Cardiac fibroblast (primary cell): ENCODE measurements at places on chromosomes 6 and 20.

DNA sequence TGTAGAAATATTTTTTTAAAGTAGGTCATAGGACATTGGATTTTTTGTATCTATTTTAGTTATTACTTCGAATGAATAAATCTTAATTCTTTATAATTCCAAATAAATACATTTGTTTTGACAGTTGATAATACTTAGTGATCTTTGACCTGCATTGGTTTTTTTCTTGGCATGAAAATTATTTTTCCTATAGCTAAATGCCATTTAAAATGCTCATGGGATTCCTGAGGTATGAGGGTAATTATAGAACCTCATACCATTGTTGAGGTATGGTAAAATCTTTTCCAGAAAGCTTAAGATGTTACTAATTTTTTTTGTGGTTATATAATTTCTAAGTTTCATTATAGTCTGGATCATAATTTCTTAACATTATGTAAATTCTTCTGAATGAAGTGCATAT lies 8.3 kb downstream of the PM20D2 start:
- DNase-seq: peak; percentile 32

GRCh38 chr6:116115781-116116180 lies 10.2 kb downstream of the COL10A1 start:
- DNase-seq: peak; percentile 32

- peak; percentile 80 for DNase-seq
Measured at GRCh38 chr6:1477432-1478090, 88.2 kb downstream of the FOXF2 start.

DNA sequence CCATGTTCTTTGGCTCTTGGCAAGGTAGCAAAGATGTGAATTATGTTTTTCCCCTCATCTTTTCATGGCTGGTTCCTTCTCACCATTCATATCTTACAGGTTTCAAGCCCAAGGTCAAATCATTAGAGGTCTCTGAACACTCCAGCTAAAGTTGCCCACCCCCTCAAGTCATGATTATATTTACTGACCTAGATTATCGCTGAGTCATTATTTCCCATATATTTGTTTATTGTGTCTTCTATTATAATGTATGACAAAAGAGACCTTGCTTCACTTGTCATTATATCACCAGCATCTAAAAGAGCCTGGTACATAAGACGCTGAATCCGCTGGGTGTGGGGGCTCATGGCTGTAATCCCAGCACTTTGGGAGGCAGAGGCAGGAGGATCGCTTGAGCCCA lies 12.4 kb downstream of the DSN1 start:
- no peak for DNase-seq

GRCh38 chr6:56790414-56790813 lies 147.7 kb upstream of the DST start:
- DNase-seq: no peak

GRCh38 chr6:113120582-113121285 lies 736.4 kb upstream of the MARCKS start:
- DNase-seq: peak; percentile 95

DNA sequence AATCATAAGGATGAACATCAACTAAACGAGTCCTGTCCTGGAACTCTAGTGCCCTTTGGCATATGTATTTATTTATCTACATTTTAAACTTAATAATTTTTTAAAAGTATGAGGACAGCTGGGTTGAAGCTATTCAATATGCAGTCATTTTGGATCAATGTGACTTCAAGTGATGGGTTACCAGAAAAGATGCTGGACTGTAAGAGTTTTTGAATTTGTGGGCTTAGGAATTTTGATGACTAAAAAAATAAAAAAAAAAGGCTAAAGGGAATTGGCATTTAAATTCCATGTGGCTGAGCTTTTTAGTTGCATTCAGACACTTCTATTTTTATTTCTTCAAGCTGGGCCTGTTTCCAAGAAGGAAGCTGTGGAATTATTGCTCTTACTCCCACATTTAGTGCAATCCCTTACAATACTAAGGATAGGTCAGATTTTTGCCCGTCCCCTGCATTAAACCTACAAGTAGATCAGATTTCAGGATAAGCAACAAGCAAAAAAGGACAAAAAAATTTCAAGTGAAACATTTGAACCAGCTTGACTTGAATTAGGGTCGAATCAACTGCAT lies 704.2 kb upstream of the CITED2 start:
- peak; percentile 96 for DNase-seq

GRCh38 chr20:63433756-63434531 lies 38.5 kb downstream of the KCNQ2 start:
- no peak for DNase-seq

GRCh38 chr6:139475646-139476045 lies 101.2 kb upstream of the CITED2 start:
- DNase-seq: no peak

- no peak for DNase-seq
Measured at GRCh38 chr6:46000905-46001304, 14.8 kb downstream of the CLIC5 start.

DNA sequence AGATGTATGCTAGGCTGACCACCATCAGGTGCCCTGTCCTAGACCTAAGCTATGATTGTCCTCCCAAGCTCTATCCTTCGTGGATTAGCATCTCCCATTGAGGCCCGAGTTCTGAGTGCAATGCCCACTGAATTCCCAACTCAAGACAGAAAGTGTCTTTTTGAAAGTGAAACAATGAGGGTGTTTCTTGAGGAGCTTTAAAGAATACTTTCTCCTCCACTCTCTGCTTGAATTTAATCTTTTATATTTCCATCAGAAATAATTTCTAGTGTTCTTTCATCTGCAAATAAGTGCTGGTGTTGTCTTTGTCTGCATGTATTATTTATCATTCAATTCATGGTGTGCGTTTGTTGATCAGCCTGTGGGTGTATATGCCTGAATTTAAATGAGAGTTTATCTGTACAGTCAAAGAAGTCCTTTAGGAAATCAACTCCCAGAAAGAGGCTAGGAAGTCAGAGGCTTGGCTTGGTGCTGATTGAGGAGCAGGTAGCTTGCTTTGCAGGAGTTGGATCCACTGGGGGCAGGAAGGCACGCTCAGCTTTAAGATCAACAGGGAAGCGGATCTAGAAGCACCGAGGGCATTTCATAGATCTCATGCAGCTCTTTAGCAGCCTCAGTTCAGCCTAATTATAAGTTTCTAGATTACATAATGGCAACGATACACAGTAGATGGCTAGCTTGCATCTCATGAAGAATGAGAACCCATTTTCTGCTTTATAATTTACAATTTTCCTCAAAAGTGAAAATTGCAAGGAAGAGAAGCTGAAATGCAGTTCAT lies 36.0 kb upstream of the CCN6 start:
- no peak for DNase-seq

GRCh38 chr6:43807228-43808061 lies 37.4 kb downstream of the VEGFA start:
- DNase-seq: peak; percentile 46

GRCh38 chr6:148035806-148036390 lies 306.7 kb upstream of the SASH1 start:
- DNase-seq: no peak

DNA sequence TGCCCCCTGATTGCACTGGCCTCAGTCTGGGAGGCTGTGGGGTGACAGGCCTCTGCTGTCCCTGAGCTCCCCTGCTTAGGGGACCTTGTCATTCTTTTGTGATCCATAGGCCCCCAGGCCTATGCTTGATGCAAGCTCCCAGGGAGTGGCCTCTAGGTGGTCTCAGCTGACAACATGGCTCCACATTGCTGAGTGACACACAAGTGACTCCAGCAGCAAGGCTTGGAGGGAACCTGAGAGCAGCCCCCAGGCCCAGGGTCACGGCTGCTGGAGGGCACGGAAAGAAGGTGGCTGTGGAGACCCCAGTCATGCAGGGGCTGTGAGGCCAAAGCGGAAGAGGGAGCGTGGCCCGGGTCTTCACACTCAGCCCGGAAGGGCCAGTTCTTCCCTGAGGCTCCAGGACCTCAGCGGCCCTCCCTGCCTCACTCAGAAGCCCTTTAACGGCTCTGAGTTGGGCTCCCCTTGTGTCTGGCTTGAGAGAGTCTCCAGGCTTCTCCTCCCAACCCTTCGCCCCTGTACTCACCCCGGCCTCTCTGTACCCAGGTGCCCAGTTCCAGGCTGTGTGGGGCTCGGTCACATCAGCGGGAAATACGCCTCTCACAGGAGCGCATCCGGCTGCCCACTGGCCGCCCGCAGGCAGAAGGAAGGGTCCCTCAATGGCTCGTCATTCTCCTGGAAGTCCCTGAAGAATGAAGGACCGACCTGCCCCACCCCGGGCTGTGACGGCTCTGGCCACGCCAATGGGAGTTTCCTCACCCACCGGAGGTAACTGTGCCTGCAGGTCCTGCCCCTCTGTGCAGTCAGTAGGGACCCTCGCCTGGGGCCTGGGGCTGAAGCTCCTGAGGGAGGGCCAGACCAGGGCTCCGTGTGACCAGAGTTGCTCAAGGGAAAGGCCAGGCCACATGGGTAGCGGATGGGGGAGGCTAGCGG lies 23.7 kb upstream of the PCMTD2 start:
- DNase-seq: no peak

- peak; percentile 76 for DNase-seq
Measured at GRCh38 chr20:341682-342081, 5.2 kb upstream of the NRSN2 start.

- no peak for DNase-seq
Measured at GRCh38 chr6:132763269-132763668, 5.6 kb upstream of the VNN2 start.

DNA sequence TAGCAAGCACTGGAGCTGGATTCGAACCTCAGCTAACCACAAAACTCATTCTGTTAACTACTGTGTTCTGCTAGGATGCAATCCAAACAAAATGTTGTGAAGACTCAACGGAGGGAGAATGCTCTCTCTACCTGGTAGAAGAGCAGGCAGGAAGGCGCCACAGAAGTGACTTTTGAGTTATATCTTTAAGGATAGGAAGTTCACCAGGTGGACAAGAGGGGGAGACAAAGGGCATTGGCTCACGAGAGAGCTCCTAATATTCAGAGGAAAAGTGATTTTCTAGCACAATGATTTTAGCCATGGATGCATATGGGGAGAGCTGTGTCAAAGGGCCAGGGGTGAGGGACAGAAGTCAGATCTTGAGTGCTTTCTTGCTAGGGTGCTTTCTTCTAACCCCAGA lies 108.4 kb upstream of the MAFB start:
- DNase-seq: peak; percentile 15

GRCh38 chr6:31767096-31767645 lies 4.7 kb downstream of the SAPCD1 start:
- no peak for DNase-seq

GRCh38 chr6:84118191-84118590 lies 84.6 kb downstream of the MRAP2 start:
- DNase-seq: no peak

GRCh38 chr6:54193560-54193959 lies 82.3 kb downstream of the MLIP start:
- DNase-seq: peak; percentile 3

- no peak for DNase-seq
Measured at GRCh38 chr20:1964659-1965405, 29.0 kb downstream of the PDYN start.

- DNase-seq: no peak
Measured at GRCh38 chr20:20603339-20603990, 109.0 kb downstream of the RALGAPA2 start.

- no peak for DNase-seq
Measured at GRCh38 chr20:54172532-54172855, 1.3 kb downstream of the CYP24A1 start.

DNA sequence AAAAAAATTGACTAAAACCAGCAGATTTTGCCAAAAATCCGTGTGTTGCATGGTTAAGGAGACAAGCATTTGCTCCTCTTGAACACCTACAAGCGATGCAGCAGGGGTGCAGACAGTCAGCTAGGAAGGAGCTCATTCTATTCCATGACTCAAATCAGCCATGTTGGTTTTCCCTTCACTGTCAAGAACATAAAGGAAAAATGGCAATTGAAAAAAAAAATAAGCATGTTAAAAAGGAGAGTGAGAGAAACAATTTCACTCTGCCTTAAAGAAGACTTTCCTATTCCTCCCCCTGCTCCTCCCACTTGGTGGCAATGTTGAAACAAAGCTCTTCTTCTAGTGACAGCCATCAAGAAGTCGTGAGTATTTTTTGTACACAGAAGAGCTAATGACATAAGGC lies 115.4 kb downstream of the MTFR2 start:
- DNase-seq: no peak

DNA sequence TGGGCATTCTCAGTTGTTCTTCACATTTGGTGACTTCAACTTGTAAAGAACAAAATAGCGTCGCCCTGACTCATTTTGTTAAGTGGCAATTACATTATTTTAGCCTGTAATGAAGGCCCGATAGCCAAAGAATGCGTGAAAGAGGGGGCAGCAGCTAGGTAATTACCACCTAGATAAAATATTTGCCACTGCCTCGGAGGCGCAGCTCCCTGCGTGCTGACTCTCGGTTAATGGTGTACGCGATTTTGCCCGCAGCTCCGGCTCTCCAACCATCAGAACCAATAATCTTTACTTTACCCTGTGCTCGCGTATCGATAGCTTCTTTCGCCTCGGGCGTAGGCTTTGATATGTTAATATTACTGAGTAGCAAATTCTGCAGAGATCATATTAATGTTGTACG lies 8.7 kb downstream of the TFAP2D start:
- DNase-seq: no peak

DNA sequence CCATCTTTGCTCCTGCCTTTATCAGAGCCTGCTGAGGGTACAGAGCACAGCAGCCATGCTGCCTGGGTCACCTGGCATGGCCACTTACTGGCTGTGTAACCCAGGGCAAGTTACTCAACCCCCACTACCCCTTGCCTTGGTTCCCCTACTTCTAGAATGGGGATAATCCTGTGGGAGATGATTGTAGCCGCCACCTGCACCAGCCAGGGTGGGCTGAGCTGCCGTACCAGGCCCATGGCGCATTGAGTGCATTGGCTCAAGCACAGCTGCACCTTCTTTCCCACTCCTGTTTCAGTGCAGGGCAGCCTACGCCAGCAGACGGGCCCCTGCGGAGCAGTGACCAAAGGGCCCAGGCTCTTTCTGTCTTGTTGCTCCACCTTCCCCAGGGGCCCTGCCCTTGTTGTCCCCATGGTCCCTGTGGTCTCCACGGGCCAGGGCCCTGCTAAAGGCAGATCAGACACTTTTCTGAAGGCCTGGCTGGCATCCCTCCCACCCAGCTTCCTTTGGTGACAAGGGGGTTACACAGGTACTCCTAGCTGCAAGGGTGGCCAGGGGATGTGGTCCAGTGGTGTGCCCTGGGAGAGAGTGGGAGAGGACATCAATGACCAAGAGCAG lies 159.4 kb upstream of the MLN start:
- no peak for DNase-seq

DNA sequence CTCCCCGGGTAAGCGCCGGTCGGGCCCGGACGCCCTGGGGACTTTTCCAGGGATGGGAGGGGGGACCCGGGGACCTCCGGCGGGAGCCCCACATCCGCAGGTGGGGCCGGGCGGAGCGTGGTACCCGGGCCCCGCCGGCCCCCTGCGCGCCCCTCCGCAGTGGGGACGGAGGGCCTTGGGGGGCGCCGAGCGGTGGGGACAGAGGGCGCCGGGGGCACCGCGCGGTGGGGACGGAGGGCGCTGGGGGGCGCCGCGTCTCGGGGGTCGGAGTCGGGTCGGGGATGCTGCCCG lies 270 bp downstream of the PLEKHG1 start:
- DNase-seq: no peak

- DNase-seq: peak; percentile 73
Measured at GRCh38 chr20:31751126-31751525, 12.0 kb downstream of the TPX2 start.

- no peak for DNase-seq
Measured at GRCh38 chr6:50270415-50270814, 220.7 kb upstream of the DEFB112 start.

GRCh38 chr6:163329991-163330390 lies 84.5 kb upstream of the QKI start:
- no peak for DNase-seq

- DNase-seq: no peak
Measured at GRCh38 chr20:46994341-46994740, 99.7 kb downstream of the EYA2 start.
